ENCODE measurements at places on chromosomes 7 and 10.

GRCh38 chr7:98249106-98249505 is 2.9 kb downstream of the TECPR1 start:
- H3K27me3 ChIP-seq = no peaks in the 10 kb centered on the region
- H3K27ac ChIP-seq = no peak overlapping the region
- DNase-seq = no peak
- H3K4me1 ChIP-seq = peaks cover 6% of the 10 kb centered on the region
- peaks cover 13% of the 10 kb centered on the region for H3K36me3 ChIP-seq

DNA sequence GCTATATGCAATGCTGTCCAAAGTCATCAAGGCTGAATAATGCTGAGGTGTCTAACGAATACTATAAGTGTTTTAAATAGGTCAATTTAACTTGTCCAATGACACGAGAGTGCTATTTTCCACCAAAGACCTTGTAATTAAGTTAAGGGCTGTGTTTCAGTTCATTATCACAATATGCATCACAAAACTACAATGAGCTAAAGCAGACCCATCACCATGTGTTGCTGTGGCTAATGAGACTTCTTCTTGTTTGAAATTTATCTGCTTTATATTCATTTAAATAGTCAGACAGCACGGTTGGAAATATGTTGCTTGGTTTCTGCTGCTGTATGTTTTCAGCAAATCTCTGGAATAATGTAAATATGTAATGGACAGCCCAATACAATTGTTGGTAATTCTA is 292.5 kb upstream of the VSTM2A start:
- no peaks in the 10 kb centered on the region for H3K4me1 ChIP-seq
- H3K36me3 ChIP-seq = no peaks in the 10 kb centered on the region
- DNase-seq = no peak
- H3K27ac ChIP-seq = no peak overlapping the region
- no peaks in the 10 kb centered on the region for H3K27me3 ChIP-seq

DNA sequence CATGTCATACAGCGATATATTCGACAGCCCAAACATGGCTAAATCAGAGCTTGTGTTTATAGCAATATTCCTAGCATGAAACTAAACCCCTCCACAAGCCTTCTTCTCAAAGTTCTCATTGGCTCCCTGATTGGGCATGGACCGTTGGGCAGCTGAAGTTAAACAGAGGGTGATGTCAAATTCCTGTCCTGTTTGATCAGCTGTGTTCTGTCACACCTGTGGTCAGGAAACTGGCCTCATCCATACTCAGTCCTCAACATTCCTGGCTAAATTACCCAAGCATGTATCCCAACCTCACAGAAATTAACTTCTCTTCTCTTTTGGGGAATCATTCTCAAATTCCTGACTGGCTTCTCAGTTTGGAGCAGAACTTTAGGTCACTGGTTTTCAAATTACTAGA is 107.9 kb downstream of the ODAD2 start:
- H3K4me1 ChIP-seq = no peaks in the 10 kb centered on the region
- no peak overlapping the region for H3K4me3 ChIP-seq
- H3K27me3 ChIP-seq = no peaks in the 10 kb centered on the region
- H3K36me3 ChIP-seq = no peaks in the 10 kb centered on the region

DNA sequence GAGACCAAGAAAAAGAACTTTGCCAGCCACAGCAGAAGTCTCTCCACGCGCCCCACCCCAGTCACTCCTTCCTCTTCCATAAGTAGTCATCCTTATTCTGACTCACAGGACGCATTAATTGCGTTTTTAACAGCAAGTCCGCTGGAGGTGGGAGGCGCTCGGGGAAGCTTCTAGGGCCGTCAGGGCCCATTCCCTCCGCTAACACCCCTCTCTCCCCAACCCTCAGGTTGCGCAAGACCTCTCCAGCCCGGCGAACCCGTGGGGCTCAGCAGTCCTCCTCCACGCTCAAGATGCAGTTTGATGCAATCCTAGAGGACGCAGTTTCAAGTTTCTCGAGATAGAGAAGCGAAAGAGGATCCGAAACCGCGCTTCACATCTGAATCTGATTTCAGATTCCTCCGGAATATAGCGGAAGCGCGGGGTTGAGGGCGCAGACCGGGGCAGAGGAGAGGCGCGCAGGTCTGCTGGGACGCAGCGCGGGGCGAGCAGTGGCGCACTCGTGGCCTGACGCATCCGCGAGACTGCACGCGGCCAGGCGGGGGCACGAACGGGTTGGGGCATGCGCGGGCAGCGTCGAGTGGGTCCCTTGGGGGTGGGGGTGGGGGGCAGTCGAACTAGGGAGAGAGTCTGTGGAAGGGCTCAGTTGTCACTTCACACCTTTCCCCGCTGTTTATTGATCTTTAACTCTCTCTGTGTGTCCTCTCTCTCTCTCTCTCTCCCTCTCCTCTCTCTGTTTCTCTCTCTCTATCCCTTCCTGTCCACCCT is 37.8 kb upstream of the PSAP start:
- peak overlapping the region; percentile 83 for H3K27ac ChIP-seq
- H3K4me3 ChIP-seq = peak overlapping the region; percentile 64
- H3K4me1 ChIP-seq = no peaks in the 10 kb centered on the region
- H3K36me3 ChIP-seq = no peaks in the 10 kb centered on the region
- no peaks in the 10 kb centered on the region for H3K27me3 ChIP-seq

- H3K36me3 ChIP-seq = no peaks in the 10 kb centered on the region
- H3K4me1 ChIP-seq = no peaks in the 10 kb centered on the region
- no peak overlapping the region for H3K4me3 ChIP-seq
- no peaks in the 10 kb centered on the region for H3K27me3 ChIP-seq
- no peak for DNase-seq
- no peak overlapping the region for H3K27ac ChIP-seq
Measured at GRCh38 chr10:110190170-110190569, 17.2 kb upstream of the MXI1 start.

DNA sequence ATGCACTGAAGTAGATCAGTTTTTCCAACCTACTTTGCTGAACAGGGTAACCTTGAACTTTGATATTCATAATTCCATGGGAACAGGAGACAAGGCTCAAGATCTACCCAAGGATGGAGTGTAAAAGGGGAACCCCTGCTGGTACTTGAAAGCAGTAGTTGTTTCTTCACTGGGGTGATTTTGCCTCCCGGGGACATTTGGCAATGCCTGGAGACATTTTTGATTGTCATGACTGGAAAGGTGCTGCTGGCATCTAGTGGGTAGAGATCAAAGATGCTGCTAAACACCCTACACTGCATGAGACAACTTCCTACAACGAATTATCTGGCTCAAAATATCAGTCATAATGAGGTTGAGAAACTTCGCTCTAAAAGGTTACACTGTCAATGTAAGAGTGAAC is 214.8 kb upstream of the CTBP2 start:
- H3K4me1 ChIP-seq = no peaks in the 10 kb centered on the region
- H3K27ac ChIP-seq = no peak overlapping the region
- no peaks in the 10 kb centered on the region for H3K27me3 ChIP-seq
- H3K36me3 ChIP-seq = no peaks in the 10 kb centered on the region
- no peak overlapping the region for H3K4me3 ChIP-seq
- DNase-seq = no peak

DNA sequence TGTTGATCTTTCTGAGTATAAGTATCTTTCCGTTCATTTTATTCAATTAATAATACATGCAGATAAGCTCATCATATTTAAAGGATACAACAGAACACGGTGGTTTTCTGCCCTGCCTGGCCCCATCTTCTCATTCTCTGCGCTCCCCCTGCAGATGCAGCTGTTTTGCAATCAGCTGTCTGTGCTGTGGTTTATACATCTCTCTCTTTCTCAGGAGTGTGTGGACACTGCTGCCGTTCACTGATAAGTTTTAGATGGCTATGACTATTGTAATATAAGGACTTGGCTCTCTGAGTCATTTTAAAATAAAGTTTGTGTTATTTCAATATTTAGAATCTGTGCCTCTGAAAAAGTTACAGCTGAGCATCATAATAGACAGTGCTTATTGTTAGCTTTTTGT is 54.5 kb downstream of the CUL1 start:
- no peaks in the 10 kb centered on the region for H3K36me3 ChIP-seq
- no peak overlapping the region for H3K27ac ChIP-seq
- H3K27me3 ChIP-seq = no peaks in the 10 kb centered on the region
- no peaks in the 10 kb centered on the region for H3K4me1 ChIP-seq

DNA sequence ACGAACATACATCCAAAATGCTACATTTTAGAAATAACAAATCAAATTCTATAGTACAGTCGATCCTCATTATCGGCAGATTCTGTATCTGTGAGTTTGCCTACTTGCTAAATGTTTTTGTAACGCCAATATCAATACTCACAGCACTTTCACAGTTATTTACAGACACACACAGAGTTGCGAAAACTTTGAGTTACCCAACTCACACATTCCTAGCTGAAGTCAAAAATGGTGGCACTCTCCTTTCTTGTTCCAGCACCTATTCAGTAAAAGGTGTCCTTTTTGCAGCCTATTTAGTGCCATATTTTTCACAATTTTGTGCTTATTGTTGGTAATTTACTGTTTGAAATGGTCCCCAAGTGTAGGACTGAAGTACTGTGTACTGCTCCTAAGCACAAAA is 161.7 kb downstream of the AKR1D1 start:
- H3K36me3 ChIP-seq = no peaks in the 10 kb centered on the region
- no peak overlapping the region for H3K4me3 ChIP-seq
- no peaks in the 10 kb centered on the region for H3K4me1 ChIP-seq
- H3K27me3 ChIP-seq = no peaks in the 10 kb centered on the region

DNA sequence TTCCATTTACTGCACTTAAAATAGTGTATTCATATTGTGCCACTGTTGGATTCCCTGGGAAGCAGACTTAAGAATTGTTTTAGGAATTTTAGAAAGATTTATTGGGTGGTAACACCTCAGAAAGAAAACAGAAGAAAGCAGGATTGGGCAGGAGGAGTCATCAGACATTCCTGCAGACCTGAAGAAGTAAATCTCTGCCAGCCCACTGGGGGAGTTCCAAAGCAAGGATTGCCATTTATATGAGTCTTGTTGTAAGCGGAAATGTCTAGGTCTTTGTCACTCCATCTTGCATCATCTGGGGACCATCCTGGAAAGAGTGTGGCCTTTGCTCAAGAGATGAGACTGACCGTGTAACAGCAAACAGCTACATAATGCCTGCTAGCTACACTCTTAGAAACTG is 947.6 kb upstream of the POT1 start:
- no peak for DNase-seq
- H3K27ac ChIP-seq = no peak overlapping the region
- no peaks in the 10 kb centered on the region for H3K4me1 ChIP-seq
- H3K36me3 ChIP-seq = no peaks in the 10 kb centered on the region

GRCh38 chr10:35079763-35080162 is 10.4 kb downstream of the CUL2 start:
- no peaks in the 10 kb centered on the region for H3K4me1 ChIP-seq
- DNase-seq = no peak
- no peaks in the 10 kb centered on the region for H3K27me3 ChIP-seq
- H3K27ac ChIP-seq = no peak overlapping the region
- no peaks in the 10 kb centered on the region for H3K36me3 ChIP-seq
- no peak overlapping the region for H3K4me3 ChIP-seq

DNA sequence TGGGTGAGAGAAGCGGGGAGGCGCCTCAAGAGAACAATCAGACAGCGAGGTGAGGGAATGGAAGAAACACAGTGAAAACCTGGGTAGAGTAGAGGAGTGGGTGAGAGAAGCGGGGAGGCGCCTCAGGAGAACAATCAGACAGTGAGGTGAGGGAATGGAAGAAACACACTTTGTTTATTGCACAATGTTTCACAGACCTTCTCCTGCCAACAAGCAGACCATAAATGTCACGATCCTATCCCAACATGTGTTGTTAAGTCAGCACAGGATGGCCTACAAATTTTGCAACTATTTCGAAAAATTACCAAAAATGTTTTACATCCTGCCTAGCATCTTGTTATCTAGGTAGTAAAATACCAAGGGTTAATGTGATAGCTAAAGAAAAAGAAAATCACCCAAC is 115.3 kb downstream of the JAZF1 start:
- H3K36me3 ChIP-seq = no peaks in the 10 kb centered on the region
- DNase-seq = no peak
- no peaks in the 10 kb centered on the region for H3K4me1 ChIP-seq
- no peaks in the 10 kb centered on the region for H3K27me3 ChIP-seq

GRCh38 chr7:146641491-146641890 is 524.9 kb downstream of the CNTNAP2 start:
- DNase-seq = no peak
- H3K4me3 ChIP-seq = no peak overlapping the region
- no peaks in the 10 kb centered on the region for H3K27me3 ChIP-seq
- no peaks in the 10 kb centered on the region for H3K4me1 ChIP-seq
- no peak overlapping the region for H3K27ac ChIP-seq

- H3K27me3 ChIP-seq = no peaks in the 10 kb centered on the region
- no peaks in the 10 kb centered on the region for H3K36me3 ChIP-seq
- H3K4me1 ChIP-seq = no peaks in the 10 kb centered on the region
- no peak overlapping the region for H3K4me3 ChIP-seq
- DNase-seq = no peak
- H3K27ac ChIP-seq = no peak overlapping the region
Measured at GRCh38 chr7:29384277-29384676, 179.4 kb upstream of the PRR15 start.

- H3K4me3 ChIP-seq = no peak overlapping the region
- H3K4me1 ChIP-seq = peaks cover 42% of the 10 kb centered on the region
- no peaks in the 10 kb centered on the region for H3K27me3 ChIP-seq
- peak overlapping the region; percentile 61 for H3K27ac ChIP-seq
- peak; percentile 61 for DNase-seq
Measured at GRCh38 chr10:5538446-5538845, 13.7 kb downstream of the CALML3 start.

- no peak for DNase-seq
- H3K36me3 ChIP-seq = peaks cover 86% of the 10 kb centered on the region
- H3K27me3 ChIP-seq = no peaks in the 10 kb centered on the region
- no peak overlapping the region for H3K4me3 ChIP-seq
Measured at GRCh38 chr10:100939763-100940344, 27.1 kb downstream of the SLF2 start.

DNA sequence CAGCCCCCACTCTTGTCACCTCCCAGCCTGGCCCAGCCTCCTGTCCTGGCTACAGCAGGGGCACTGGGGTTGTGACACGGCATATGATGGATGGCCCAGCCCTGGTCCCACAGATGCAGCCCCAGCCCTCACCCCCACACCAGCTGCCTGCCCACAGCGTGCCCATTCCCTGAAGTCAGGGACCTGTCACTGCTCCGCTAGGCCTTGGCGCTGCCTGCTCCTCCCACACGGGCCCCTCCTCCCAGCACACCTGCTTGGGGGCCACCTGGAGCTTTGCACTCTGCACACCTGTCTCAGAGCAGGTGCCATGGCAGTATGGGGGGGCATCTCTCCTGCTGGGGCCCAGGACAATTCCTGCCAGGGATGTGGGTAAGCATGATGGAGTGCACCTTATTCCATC is 3.5 kb downstream of the GCK start:
- peak; percentile 35 for DNase-seq
- no peaks in the 10 kb centered on the region for H3K4me1 ChIP-seq
- H3K27ac ChIP-seq = no peak overlapping the region
- H3K27me3 ChIP-seq = no peaks in the 10 kb centered on the region

All from ascending aorta (tissue), 2 donors.